ENCODE measurements at places on chromosomes 5 and 9. TPM values are rescaled to one million over a fixed set of nuclear protein-coding genes. Genes with fewer than 3 reads are reported as not detected.

GRCh38 chr9:130866474-130866965, 30.1 kb downstream of the QRFP start:
- DNase-seq: peak; percentile 73

DNA sequence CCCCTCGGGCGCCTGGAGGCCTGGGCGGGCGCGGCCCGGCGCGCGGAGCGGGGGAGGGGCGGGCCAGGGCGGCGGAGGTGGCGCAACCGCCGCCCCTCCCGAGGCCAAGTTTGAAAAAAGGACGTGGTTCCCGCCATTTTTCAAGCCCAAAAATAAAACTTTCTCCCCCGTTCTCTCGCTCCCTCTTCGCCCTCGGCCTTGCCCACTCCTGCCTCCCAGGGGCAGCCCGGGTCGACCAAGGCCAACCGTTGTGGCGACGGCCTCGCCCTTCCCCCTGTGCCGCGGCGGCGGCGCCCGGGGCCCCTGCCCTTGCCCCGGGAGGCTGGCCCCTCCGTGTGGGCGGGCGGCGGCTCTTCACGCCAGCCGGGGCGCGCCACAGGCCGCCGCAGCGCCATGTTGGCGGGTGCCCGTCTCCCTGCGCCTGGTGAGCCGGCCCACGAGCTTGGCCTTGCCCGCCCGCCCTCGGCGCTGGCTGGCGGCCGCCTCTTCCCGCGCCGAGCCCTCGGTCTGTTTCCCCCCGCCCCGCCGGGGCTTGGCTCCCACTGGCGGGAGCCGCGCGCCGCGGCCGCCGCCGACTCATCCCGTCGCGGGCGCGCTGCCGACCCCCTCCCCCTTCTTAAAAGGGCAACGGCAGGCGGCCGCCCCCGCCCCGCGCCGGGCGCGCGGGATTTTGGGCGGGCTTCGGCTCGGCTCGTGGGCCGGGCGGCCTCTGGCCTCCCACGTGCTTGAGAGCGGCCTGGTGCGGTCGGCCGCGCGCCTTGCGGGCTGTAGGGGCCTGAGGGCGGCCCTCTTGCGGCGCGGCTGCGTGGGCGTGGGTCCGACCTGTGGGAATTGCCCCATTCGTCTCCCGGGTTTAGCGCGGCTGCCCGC, 1.3 kb downstream of the ANP32B start:
- DNase-seq: peak; percentile 81

DNA sequence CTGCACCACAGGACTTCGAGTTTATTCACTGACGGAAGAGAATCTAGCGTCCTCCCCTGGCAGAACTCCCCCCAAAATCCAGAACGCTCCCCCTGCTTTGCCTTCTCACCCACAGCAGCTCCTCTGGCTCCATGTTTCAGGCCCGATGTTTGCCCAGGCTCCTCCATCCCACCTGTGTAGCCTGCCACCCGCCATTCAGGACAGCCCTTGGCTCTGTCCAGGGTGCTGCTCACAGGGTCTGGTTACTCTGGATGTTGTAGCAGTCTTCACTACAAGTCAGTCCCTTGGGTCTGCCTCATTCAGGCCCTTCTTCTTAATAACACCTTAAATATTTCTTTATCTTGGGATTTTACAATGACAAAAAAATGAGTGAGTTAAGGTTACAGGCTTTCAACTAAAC, 41.3 kb upstream of the SV2C start:
- DNase-seq: peak; percentile 1

JMY gene
- total RNA-seq: 6.8 TPM

LCN9 gene
- not detected for total RNA-seq

PCDHB4 gene
- total RNA-seq: 0.22 TPM

TOR1B gene
- total RNA-seq: 19.8 TPM

GRCh38 chr5:122172207-122172606, 42.9 kb downstream of the ZNF474 start:
- no peak for DNase-seq

CLIC3 gene
- 0.22 TPM for total RNA-seq

- DNase-seq: no peak
These were observed 87.3 kb downstream of the SYK start for GRCh38 chr9:90888941-90889340.

DNA sequence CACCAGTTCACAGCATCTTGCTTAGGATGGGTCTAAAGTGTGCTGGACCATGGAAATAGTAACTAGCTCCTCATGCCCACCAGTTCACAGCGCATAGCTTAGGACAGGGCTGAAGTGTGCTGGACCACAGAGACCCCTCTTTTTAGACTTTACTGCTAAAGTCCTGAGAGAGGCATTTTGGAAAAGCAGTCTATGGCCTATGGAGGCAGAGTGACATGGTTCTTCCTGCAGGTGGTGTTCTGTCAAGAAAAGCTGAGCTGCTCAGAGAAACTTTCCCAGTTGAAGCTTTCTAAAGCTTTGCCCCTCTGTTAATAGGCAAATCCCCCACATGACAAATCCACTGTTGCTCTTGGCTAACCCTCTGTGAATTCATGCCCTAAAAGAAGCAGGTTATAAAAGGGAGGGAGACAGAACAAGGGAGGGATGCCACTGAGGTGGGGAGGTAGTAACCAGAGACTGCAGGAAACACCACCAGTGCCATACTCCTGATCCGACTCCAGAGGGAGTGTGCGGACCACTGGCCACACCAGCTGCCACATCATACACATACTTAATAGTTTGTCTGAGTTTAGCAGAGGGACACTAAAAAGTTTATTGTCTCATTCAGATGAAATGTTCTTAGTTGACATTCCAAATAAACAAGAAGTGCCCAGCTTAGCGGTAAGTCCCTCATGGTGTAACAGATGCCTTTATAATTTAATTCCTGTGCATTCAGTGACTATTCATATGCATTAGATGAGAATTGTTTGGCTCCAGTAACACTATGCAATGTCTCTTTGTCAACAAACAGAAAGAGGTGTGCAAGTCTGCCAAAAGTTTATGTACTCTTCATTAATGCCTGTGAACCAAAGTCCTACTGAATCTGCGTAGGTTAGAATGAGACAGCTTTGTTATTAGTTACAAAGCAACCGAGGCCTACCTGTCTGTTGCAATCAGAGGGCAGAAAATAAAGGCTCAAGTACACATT, 236.2 kb upstream of the NFIL3 start:
- DNase-seq: peak; percentile 52

DNA sequence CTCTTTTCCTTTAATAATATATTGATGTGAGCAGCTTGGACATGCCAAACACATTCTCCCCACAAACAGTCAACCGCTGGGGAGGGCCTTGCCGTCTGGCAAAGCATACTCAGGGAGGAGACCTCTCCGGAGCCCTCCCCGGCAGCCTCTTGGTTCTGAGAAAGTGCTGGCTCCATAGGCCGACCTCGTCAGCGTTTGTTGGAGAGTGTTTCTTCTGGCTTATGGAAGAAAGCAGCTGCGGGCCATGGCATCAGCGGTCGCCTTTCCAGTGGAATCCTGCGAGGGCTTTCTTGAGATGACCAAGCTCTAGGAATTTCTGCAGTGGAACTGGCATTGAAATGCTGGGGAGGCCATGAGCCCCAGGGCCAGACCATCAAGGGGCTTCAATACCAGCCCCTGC, 405.7 kb upstream of the IRX4 start:
- DNase-seq: no peak

- DNase-seq: peak; percentile 25
These were observed 2.0 kb downstream of the PIK3R1 start for GRCh38 chr5:68217528-68217927.

UNC5A gene
- 0.22 TPM for total RNA-seq

DNA sequence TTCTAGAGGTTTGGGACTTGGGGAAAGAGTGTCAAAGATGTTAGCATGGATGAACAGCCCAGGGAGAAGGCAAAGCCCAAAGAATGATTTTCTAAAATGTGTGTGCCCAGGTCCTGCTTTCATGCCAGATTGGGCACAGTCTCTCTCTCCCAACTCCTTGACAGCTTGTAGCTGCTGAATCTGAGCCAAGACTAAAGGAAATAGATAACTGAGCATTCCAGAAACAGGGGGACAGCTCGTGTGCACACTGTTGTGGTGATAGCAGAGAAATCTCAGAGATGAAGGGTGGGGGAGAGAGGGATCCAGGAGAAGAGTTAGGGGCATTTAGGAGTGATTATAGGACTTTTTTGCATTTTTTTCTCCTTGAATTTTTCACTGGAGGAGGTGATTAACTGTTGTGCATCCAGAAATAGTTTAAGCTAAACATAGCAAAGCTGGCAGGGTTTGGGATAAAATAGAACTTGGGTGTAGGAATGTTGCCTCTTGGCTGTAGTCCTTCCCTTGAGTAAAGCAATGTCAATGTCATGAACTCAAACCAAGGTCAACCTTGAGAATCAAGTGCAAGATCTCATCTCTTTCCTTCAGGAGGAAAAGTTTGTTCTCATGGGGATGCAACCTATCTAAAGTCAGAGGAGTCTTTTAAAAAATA, 245.9 kb downstream of the SH3GL2 start:
- DNase-seq: no peak

CSF2 gene
- 0.20 TPM for total RNA-seq

TTC1 gene
- total RNA-seq: 41.0 TPM

GRCh38 chr5:127980843-127981242, 102.7 kb upstream of the SLC12A2 start:
- no peak for DNase-seq

PCDHGA9 gene
- total RNA-seq: 0.87 TPM

PIP5KL1 gene
- total RNA-seq: 0.60 TPM

UBAP1 gene
- 18.3 TPM for total RNA-seq

- DNase-seq: no peak
These were observed 94.1 kb upstream of the CACNA1B start for GRCh38 chr9:137783521-137783920.

DNA sequence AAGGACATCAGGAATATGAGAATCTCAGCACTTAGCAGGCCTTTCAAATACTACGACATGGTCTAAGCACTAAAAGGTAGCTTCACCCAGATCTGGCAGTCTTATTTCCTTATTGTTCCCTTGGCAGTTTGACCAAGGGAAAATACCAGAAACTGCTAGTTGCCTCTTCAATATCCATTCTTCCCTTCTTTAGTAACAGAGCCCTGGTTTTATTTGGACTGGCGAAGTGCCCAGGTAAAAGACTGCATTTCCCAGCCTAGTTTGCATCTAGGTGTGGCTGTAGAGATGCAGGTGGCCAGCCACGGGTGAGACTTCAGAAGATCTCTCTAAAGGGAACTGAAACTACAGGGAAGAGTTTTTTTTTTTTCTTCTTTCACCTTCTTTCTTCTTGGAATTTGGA, 21.6 kb downstream of the DMRT2 start:
- DNase-seq: no peak

DNA sequence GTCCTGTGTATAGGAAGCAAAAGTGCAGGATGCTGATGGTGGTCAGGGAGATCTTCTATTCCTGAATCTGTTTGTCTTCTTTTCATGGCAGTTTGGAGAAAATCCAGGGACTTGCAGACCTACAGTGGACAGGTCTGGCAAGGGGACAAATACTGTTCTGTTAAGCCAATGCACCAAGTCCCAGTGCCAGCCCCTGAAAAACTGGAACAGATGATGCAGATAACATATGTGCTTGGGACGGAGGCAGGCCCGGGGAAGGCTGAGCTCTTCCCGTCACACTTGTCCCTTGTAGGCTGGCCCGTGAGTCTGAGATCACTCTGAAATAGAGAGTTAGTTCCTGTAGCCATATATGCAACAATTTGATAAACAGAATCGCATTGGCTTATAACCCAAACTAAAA, 265.7 kb downstream of the MTRR start:
- DNase-seq: no peak

DNA sequence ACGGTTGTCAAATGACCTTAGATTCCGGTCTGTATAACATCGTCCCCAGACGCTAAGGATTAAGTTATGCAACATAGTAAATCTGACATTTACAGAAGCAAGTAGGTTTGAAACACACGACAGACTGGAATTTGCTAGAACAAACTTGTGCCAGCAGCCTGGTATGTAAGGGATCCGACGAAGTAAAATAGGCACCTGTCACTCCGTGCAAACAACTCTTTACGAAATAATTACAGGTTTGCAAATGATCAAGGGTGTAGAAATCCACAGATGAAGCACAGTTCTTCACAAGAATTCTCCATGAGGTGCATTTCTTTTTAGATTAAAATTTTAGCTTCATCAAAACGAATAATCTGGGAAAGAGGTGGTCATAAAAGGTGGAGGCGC, 508 bp downstream of the MOCS2 start:
- peak; percentile 23 for DNase-seq

- no peak for DNase-seq
These were observed 314.5 kb upstream of the RFX3 start for GRCh38 chr9:3840311-3840710.

FBXL7 gene
- total RNA-seq: 14.1 TPM

GRCh38 chr9:89912605-89912953, 307.8 kb downstream of the GADD45G start:
- DNase-seq: no peak

DNA sequence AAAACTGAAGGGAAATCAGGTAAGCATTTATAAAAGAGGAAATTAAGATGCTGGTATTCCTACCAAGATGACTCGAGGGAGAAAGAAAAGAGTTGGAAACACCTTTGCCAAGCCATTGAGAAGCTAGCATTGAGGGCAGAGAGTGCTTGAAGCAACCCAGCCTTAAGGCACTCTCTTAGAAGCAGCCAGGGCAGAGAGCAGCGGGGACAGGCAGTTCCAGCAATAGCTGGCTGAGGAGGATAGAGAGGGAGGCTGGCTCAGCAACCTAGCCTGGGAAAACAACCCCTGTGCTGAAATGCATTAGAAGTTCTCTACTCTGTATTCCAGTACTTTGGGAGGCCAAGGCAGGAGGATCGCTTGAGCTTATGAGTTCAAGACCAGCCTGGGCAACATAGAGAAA, 40.3 kb upstream of the HSPA9 start:
- no peak for DNase-seq

DNA sequence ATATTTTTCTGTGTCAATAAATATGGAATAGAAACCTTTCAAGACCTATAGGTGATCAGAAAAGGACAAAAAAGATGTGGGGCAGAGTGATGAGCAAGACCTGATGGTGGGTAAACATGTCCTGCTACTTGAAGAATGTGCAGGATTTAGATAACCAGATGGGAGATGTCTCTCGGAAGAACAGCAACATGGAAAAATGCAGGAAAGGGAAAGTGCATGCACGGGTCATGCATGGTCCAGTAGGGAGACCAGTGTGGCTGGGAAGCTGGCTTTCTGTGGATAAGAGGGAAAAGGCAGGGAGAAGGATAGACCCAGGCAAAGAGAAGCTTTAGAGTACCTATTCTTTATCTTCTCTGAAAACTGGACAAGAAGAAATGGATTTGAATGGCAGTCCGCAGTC, 7.1 kb upstream of the CAST start:
- DNase-seq: no peak

DNA sequence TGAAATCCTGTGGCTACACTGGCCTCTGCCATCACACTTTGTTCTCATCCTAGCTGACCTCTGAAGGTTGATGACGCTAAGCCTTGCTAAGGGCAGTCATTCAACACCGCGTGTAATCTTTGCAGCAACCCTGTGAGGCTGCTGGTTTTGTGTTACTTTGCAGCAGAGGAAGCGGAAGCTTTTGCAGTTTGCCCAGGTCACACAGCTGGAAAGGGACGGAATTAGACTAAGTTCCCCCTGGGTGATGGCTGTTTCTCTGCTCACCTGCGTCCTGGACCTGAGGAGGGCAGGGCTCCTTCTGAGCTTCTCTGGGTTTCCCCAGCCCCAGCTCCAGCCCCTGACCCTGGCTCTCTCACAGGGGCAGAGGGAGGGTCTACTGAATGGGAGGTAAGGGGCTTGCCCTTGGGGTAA, 7.3 kb upstream of the SLC25A51 start:
- DNase-seq: no peak

FBP1 gene
- total RNA-seq: 0.44 TPM

- no peak for DNase-seq
These were observed 410.0 kb upstream of the ADAMTSL1 start for GRCh38 chr9:18063856-18064390.

ENHO gene
- not detected for total RNA-seq
